ENCODE measurements at places on chromosomes 7 and 10. TPM values are rescaled to one million over a fixed set of nuclear protein-coding genes. Genes with fewer than 3 reads are reported as not detected.

- DNase-seq = no peak
These were observed 255.6 kb downstream of the OTUD1 start for GRCh38 chr10:23694446-23694920.

DNA sequence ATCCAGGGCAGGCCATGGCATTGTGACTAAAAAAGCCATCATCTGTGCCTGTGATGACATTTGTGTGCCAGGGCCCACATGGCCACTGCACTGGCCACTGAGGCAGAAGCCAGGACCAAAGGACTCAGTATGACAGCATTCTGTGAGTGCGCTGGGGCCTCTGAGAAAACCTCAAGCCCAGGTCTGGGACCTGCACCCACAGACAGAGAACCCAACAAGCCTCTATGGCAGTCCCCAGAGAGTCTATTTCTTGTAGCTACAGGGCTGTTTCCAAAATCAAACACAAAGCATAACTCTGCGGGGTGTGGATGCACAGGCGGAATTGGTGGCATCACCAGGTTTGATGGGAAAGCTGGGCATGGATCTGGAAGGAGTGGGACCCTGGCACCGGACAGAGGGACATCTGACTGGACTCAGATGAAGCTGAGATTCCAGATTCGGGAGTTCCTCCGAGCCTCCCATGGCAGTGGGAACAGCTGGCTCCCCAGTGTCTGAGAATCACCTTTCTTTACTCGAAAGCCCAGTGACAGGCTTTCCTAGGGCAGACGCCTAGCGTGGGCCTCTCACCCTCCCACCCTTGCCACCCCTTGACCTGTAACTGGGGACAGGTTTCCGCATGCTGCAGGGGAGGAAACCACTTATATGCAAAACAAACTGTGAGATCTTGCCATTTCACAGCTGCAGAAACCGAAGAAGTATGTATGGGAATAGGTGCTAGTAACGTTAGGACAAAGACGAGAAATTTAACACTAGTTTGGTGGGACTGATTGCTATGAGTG, 70.6 kb upstream of the RHEB start:
- DNase-seq = no peak

- DNase-seq = peak; percentile 82
These were observed 7.4 kb upstream of the MICALL2 start for GRCh38 chr7:1466524-1467271.

DNA sequence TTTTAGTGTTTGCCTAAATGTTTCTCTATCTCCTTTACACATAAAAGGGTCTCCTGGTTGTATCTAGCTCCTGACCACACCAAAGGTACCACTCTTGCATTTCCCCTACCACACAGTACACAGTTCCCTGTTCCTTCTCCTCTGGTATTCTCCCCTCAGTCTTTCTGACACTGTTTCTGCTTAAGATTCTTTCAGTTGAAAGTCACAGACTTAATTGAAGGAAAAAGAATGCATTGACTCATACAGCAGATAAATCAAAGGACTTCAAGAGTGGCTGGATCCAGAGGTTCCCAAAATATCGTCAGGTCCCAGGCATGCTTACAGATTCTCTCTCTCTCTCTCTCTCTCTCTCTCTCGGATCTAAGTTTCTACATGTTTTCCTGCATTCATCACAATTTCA, 185.6 kb upstream of the LRGUK start:
- no peak for DNase-seq

DNA sequence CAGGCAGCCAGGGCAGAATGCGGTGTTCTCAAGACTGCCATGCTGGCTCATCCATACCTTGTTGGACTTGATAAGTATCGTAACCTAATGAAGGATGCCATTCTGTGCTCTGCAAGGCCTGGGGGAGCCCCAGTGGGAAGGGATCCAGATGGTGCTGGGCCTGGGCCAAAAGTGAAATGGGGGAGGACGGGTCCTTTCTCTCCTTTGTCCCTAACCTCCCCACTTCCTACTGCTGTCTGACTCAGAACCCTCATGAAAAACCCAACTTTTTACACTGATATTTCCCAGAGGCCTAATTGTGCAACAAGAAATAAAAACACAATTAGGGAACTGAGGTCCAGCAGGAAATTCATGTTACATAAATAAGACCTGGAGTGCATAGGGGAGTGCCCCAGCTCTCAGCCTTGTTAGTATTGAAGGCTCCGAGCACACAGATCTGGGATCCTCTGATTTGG, 193.7 kb upstream of the SVIL start:
- DNase-seq = no peak

Gene NRP1
- total RNA-seq = 175 TPM

Gene POU6F2
- 0.24 TPM for total RNA-seq

- DNase-seq = no peak
These were observed 105.0 kb downstream of the TES start for GRCh38 chr7:116315293-116315692.

Gene CALY
- total RNA-seq = not detected

Data from Right ventricle myocardium inferior (tissue), 1 donor.